ENCODE measurements at places on chromosomes 2 and 18. TPM values are rescaled to one million over a fixed set of nuclear protein-coding genes. Genes with fewer than 3 reads are reported as not detected.

RESP18 gene
- polyA plus RNA-seq: not detected

DSC2 gene
- 18.3 TPM for polyA plus RNA-seq

CENPO gene
- polyA plus RNA-seq: 31.5 TPM

POTEF gene
- polyA plus RNA-seq: 0.18 TPM

CPLX4 gene
- not detected for polyA plus RNA-seq

NEURL3 gene
- polyA plus RNA-seq: 0.23 TPM

CDCA7 gene
- 100 TPM for polyA plus RNA-seq

FER1L5 gene
- 0.97 TPM for polyA plus RNA-seq

TAF1B gene
- 29.1 TPM for polyA plus RNA-seq

Data from right lung (tissue), 10 donors.